ENCODE measurements at places on chromosomes 7 and 10. TPM values are rescaled to one million over a fixed set of nuclear protein-coding genes. Genes with fewer than 3 reads are reported as not detected.

The MGMT gene
- polyA plus RNA-seq = 13.7 TPM

DNA sequence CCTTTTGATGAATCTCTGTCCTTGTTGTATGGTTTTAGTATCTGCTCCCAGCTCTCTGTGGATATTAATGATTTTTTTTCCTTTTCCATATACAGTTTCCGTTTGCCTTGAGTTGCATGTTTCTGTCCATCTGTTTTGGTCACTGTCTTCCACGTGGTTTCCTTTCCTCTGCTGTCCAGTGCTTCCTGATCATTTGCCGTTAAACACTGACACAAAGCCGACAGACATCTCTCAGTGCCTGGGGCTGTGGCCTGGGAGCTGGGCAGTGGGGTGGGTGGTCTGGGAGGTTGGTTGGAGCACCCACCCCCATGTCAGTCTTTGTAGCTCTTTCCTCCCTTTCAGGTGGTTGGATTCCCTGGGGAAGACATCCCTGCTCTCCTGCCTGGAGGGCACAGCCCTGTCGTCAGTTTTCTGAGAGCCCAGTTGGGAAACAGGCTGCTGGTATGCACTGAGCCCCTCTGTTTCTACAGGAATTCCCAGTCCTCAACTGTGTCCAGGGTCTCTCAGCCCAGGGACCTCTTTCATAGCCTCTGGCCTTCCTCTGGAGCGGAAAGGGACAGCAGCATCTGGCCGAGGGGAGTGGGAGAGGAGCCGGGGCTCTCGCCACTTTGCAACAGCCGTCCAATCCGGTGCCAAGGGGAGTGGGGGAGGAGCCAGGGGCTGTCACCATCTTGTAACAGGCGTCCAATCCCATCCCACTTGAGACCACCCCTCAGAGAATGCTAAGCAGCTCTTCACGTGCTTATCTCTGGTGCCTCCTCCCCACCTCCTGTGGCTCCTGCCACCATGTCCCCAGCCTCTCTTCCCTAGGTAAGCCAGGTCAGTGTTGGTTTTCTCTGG lies 26.7 kb upstream of the MKI67 start:
- DNase-seq = peak; percentile 26
- H3K27me3 ChIP-seq = peaks cover 21% of the 10 kb centered on the region
- H3K4me1 ChIP-seq = peaks cover 4% of the 10 kb centered on the region
- no peaks in the 10 kb centered on the region for H3K36me3 ChIP-seq

DNA sequence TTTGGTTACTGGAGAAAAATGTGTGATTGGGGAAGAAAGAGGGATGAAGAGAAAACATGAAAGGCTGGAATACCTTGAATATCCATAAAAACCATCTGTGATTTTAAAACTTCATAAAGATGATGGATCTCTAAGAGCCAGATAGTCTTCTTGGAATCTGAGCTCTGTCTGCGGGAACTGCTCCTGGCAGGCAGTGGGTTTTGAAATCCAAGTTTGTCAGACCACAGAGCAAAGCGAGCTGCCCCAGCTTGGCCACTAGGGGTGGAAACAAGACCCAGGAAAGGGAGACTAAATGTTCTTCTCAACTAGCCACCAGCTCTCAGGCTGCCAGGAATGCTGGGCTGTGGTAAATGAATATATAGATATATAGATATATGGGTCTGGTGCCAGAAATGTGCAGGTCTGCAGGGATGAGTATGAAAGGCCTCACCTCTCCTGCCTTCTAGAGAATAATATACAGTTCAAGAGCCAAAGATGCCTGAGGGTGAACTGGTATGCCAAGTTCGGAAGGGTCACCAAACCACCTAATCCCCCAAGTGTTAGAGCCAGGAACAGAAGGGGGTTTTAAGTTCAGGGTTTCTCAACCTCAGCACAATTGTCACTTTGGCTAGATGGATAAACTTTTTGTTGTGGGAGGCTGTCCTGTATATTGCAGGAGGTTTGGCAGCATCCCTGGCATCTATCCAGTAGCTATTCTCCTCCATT lies 208.8 kb downstream of the KCNMA1 start:
- H3K4me3 ChIP-seq = no peak overlapping the region
- no peak overlapping the region for H3K27ac ChIP-seq
- no peaks in the 10 kb centered on the region for H3K36me3 ChIP-seq
- peak; percentile 84 for DNase-seq
- no peaks in the 10 kb centered on the region for H3K27me3 ChIP-seq

DNA sequence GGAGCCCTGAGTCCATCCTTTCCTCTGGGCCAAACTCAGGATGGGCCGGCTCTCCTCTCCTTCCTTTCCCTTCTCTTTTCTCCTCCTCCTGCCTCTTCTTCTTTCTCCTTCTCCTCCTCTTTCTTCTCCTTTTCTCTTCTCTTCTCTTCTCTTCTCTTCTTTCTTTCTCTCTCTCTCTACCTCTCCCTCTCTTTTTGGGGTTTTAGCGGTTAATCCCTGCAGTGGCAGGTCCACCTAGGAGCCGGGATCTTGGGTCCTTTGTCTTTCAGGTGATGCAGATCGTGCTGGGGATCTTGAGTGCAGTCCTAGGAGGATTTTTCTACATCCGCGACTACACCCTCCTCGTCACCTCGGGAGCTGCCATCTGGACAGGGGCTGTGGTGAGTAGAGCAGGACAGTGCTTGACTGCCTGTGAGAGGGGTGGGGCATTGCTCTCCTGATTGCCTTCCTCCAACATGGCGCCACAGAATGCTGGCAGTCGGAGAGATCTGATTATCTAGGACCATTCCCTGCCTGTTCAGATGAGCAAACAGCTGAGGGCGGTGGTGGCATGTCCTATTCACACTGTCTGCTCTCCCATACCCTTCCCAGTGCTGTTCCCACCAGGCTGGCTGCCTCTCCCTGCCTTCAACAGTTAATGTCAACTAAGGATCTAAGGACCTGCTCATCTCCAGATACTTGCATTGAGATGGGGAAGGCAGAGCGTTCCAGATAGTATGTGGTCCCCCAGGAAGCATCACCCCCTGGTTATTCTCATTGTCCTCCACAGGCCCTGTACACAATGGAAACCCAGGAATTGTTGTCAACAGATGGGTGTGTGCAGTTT lies 1.6 kb downstream of the TMEM176A start:
- no peak for DNase-seq
- H3K27me3 ChIP-seq = peaks cover 33% of the 10 kb centered on the region
- peaks cover 35% of the 10 kb centered on the region for H3K4me1 ChIP-seq
- H3K27ac ChIP-seq = no peak overlapping the region
- H3K36me3 ChIP-seq = peaks cover 17% of the 10 kb centered on the region
- no peak overlapping the region for H3K4me3 ChIP-seq

The GRID1 gene
- 2.6 TPM for polyA plus RNA-seq

The EEF1AKMT2 gene
- 25.6 TPM for polyA plus RNA-seq

The CLCN1 gene
- polyA plus RNA-seq = 1.3 TPM

DNA sequence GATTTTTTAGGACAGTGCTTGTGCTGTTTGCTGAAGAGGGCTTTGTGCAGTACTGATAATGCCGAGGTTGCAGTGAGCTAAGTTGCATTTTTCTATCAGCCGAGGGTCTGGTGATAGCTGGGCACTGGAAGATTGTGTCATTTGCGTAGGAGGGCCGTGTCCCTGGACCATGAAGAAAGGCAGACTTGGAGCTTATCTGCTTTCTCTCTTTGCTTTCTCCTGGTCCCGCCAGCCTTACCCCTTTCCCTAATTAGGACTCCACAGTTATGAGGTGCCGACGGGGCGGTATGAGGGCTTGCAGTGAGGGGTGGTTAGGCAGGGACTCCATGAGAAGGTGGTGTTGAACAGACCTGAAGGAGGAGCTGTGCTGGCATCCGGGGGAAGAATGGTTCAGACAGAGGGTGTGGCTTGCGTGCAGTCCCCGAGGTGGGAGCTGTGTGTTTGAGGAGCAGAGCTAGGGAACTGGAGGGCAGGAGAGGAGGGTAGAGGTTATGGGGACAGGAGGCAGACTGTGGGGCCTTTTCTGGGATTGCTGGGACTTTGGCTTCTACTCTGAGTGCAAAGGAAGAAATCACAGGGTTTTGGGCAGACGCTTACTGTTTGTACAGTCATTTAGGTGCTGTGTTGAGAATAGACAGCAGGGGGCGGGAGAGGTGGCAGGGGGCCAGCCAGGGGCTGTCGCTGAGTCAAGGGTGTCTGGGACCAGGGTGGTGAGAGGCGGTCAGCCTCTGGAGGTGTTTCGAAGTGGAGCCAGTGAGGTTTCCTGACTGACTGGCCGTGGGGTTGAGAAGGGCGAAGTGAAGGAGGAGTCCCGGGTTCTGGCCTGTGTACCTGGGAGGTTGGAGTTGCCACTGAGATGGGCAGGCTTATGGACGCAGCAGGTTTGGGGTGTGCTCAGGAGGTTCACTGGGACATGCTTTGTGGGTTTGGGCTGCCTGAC lies 43.4 kb downstream of the PRF1 start:
- no peak overlapping the region for H3K4me3 ChIP-seq
- peaks cover 52% of the 10 kb centered on the region for H3K4me1 ChIP-seq
- peak; percentile 65 for DNase-seq

- DNase-seq = no peak
- no peaks in the 10 kb centered on the region for H3K27me3 ChIP-seq
- peaks cover 9% of the 10 kb centered on the region for H3K4me1 ChIP-seq
- no peak overlapping the region for H3K27ac ChIP-seq
- H3K36me3 ChIP-seq = no peaks in the 10 kb centered on the region
- no peak overlapping the region for H3K4me3 ChIP-seq
These were observed 2.6 kb downstream of the PLEKHS1 start for GRCh38 chr10:113754125-113754524.

DNA sequence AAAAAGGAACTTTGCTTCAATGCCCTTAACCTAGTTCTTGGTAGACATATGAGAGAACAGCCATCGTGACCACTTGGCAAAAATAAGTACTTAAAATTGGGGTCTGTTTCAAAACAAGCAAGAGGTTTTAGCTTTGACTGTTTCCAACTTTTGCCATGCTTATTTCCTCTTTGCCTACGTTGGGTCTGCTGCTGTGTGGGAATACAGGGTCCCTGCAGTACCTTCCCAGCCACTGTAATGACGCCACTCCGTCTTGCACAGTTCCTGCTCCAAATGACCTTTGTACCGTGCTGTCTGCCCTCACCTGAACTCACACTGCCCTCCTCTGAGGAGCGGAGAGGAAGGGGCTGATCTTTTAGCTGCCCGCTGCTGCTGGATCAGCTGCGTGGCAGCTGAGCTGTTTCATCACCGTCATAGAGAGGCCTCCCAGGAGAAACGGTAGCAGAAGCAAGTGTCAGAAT lies 133.1 kb downstream of the MAPK8 start:
- H3K27me3 ChIP-seq = no peaks in the 10 kb centered on the region
- DNase-seq = no peak
- H3K36me3 ChIP-seq = peaks cover 5% of the 10 kb centered on the region
- no peak overlapping the region for H3K27ac ChIP-seq

DNA sequence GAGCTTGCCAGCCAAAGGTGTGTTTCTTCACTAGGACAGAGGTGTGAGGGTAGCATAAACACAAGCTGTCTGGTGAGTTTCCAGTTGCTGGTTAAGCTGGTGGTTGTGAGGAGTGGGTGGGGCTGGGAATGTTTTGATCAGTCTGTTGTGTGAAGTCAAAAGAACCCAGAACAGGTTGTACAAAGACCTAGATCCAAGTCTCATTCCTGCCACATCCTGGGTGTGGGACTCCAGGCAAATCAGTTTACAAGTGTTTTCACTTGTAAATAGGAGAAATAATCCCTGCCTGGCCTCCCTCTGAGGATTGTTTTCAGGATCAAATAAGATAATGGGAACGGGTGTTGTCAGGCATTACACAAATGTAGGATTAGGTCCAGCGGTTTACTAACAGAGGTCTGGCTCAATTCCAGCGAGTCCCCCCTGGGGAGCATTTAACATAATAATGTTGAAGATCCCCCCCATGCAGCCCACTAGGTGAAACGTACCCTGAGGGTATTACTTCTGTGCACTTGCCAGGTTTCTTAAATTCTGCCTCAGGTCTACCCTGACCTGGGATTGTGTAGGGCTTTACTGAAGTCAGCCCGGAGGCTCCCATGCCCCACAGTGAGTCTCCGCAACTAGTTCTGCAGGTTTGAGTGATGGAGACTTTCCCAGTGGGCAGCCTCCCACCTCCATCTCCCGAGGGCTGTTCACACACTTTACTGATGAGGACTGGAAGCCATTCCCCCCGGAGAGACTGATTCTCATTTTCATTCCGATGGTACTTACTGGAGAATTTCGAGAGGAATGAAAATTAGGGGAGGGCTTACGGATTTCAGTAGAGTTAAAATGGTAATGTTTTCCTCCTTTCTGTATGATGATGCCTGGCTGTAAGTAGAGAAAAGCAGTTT lies 2.7 kb upstream of the FRAT2 start:
- no peaks in the 10 kb centered on the region for H3K36me3 ChIP-seq
- DNase-seq = no peak
- H3K4me3 ChIP-seq = no peak overlapping the region
- H3K27me3 ChIP-seq = peaks cover 21% of the 10 kb centered on the region

- H3K36me3 ChIP-seq = no peaks in the 10 kb centered on the region
- H3K4me1 ChIP-seq = no peaks in the 10 kb centered on the region
- DNase-seq = no peak
- H3K27me3 ChIP-seq = peaks cover 2% of the 10 kb centered on the region
These were observed 8.6 kb downstream of the PAX4 start for GRCh38 chr7:127609297-127609696.

- no peaks in the 10 kb centered on the region for H3K36me3 ChIP-seq
- no peaks in the 10 kb centered on the region for H3K27me3 ChIP-seq
- H3K4me3 ChIP-seq = no peak overlapping the region
- DNase-seq = no peak
- no peak overlapping the region for H3K27ac ChIP-seq
- peaks cover 34% of the 10 kb centered on the region for H3K4me1 ChIP-seq
These were observed 116.5 kb downstream of the CCNY start for GRCh38 chr10:35452847-35453246.

- peaks cover 43% of the 10 kb centered on the region for H3K36me3 ChIP-seq
- no peak for DNase-seq
- H3K27me3 ChIP-seq = no peaks in the 10 kb centered on the region
- no peak overlapping the region for H3K27ac ChIP-seq
- no peaks in the 10 kb centered on the region for H3K4me1 ChIP-seq
These were observed 10.5 kb downstream of the DDX56 start for GRCh38 chr7:44563171-44563679.

GRCh38 chr7:122143376-122143750 lies 686 bp downstream of the AASS start:
- peak overlapping the region; percentile 79 for H3K4me3 ChIP-seq
- H3K36me3 ChIP-seq = no peaks in the 10 kb centered on the region
- peak overlapping the region; percentile 98 for H3K27ac ChIP-seq
- peaks cover 2% of the 10 kb centered on the region for H3K27me3 ChIP-seq

The NSUN6 gene
- 9.9 TPM for polyA plus RNA-seq

The LEP gene
- polyA plus RNA-seq = 0.09 TPM

The SVOPL gene
- polyA plus RNA-seq = not detected

GRCh38 chr10:132391676-132392020 lies 5.4 kb upstream of the PWWP2B start:
- H3K27me3 ChIP-seq = peaks cover 6% of the 10 kb centered on the region
- no peak overlapping the region for H3K4me3 ChIP-seq
- H3K36me3 ChIP-seq = no peaks in the 10 kb centered on the region
- no peak overlapping the region for H3K27ac ChIP-seq
- no peak for DNase-seq
- H3K4me1 ChIP-seq = peaks cover 33% of the 10 kb centered on the region

All from muscle of leg (tissue), 16 donors.